Activated T-cell treated with anti-CD3 and anti-CD28 coated beads for 24 hours (primary cell): ENCODE measurements at places on chromosomes 6 and 20.

DNA sequence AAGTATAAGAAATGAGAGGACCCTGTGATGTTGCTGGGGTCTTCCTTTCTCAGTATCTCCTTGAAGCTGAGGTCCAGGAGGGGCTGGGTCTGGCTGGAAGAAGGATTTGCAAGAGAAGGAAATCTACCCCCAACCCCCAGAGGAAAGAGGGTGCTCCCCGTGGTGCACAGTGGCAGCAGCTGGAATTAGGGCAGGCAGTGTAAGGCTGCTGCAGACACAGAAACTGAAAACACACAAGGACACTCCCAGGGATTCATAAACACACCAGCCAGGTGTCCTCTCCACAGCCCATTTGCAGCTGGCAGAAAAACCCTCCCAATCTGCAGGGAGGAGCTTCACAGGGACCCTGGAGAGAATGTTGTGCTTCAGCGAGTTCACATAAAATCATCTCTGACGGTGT is 297.2 kb downstream of the CDH26 start:
- no peak for DNase-seq

GRCh38 chr20:47988676-47989075 is 203.4 kb upstream of the SULF2 start:
- no peak for DNase-seq

GRCh38 chr20:3247638-3248037 is 8.6 kb upstream of the SLC4A11 start:
- no peak for DNase-seq

GRCh38 chr6:71523548-71523947 is 234.9 kb downstream of the OGFRL1 start:
- no peak for DNase-seq

- no peak for DNase-seq
These were observed 67.2 kb upstream of the LAMP5 start for GRCh38 chr20:9447182-9447581.

DNA sequence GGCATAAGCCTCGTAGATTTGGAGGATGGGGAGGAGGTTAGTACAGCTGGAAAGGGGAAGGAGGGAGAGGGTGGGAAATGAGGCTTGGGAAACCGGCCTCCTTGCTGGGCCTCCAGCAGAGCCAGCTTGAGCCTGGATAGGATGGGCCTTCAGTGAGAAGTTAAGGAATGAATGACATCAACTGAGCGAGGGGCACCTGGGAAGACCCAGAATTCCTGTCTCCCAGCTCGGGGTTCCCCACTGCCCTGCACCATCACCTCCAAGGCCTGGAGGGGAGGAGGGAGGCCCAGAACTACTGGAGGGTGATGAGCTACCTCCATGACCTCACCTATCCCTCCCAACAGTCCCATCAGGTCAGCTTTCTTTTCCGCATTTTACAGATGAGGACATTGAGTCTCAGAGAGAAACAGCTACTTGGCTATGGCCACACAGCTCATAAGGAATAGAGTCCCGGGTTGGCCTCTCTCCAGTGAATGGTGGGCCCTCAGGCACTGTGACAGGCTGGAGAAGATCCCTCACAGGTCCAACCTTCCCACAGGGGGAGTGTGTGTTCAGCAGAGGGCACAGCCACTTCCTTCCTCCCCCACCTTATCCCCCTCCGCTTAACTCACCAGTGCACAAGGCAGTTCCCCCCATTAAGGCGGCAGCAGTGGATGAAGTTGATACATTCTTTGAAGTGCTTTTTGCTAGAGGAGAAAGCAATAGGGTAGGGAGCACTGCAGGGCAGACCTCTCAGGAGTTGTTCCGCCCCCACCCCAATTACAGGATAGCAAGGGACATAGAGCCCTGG is 6.8 kb downstream of the DUSP15 start:
- DNase-seq = no peak

- no peak for DNase-seq
These were observed 243.5 kb downstream of the CDKAL1 start for GRCh38 chr6:20777801-20778200.

GRCh38 chr6:47151232-47151898 is 109.2 kb upstream of the ADGRF1 start:
- DNase-seq = no peak

DNA sequence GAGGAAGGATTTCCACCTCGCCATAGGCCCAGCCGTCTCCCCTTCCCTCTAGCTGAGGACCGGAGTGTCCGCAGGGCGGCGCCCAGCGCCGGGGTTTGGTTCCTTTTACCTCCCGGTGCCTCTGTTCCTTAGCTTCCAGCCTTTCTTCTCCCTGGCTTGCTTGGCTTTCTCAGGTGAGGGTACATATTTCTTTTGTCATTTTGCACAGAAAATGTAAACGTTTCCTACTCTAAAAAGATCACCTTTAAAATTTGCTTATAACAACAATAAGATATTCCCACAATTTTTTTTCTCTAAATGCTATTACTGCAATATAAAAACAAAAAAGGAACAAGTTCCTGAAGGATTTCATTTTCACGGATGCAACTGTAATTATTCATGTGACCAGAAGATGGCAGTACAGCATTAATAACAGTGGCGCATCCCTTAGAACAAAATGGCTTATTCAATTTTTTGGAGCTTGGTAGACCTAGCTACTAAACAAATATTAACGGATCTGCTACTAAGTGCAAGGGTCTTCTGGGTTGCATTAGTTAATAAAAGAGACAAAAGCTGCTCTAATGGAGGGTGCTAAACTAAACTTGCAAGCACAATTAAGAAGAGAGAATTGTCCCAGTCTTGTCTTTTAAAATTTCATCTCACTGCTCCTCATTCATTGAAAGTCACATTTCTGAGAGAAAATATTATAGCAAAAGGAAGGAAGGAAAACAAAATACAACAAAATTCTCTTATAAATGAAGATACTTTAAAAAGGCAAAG is 172.9 kb downstream of the ADGRG6 start:
- DNase-seq = no peak

DNA sequence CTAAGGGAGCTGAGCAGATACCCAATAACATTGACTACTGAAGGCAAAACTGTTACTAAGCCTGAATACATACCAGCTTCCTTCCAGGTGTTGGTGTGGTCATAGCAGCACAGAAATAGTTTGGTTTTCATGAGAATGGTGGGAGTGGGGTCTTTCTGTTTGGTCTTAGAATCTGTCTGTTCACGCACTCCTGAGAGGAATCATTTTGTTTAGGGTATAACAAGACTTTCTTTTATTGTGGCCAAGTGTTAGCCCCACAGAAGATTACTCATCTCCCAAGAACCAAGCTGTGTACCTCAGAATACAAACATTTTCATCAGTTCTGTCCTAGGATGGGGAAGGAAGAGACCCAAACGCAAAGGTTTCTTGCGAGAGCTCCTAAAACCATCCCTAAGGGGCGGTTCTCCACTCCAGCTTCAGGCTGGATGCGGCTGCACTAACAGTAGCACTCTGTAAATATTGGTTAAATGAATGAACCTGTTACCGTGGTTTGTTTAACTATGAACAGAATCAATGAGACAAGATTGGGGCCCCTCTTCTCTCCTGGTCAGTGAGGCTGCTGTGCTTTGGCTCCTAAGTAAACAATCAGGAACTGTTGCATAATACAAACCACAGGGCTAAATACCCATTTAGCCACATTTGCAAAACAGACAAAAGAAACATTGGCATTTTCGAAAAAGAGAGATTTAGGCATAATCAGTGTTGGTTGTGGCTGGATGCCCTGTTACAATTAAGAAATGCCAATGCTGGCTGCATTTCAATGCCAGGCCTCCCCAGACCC is 44.9 kb downstream of the SNAP25 start:
- DNase-seq = no peak

GRCh38 chr6:31478186-31478950 is 19.6 kb upstream of the MICB start:
- DNase-seq = no peak

GRCh38 chr20:35065181-35065580 is 27.4 kb downstream of the TRPC4AP start:
- DNase-seq = no peak

DNA sequence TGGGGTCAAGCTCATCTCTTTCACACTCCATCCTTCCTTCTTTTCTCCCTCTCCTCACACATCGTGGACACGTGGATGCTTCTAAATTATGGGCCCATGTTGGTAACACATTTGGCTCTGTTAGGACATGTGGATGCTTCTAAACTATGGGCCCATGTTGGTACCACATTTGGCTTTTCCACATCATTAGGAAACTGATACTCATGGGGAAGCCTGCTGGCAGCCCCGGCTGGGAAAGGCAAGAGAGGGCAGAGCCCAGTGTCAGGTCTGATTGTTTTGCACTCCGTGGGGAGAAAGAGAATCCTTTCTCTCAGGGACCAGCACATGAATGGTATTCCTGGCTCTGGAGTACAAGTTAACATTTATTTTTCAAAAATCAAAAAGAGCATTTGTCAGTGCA is 4.0 kb upstream of the CST1 start:
- DNase-seq = no peak

- no peak for DNase-seq
These were observed 195.0 kb downstream of the KHDC1L start for GRCh38 chr6:73030257-73030656.

DNA sequence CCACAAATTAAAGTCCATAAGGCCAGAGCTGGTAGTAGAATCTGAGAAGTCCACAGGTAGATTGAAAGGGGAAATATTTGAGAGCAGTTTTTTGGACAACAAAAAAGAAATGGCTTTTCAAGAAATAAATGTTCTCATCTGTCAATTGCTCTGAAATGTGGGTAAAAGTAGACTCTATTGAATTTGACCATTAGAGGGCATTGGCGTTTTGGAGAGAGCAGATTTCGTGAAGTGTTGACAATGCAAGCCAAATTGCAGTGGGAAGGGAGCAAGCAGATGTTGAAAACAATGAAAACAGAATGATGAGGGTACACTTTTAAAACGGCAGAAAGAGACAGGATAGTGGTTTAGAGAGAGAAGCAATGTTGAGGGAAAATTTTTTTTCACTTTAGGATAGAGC is 149.1 kb upstream of the FAM83B start:
- DNase-seq = no peak

DNA sequence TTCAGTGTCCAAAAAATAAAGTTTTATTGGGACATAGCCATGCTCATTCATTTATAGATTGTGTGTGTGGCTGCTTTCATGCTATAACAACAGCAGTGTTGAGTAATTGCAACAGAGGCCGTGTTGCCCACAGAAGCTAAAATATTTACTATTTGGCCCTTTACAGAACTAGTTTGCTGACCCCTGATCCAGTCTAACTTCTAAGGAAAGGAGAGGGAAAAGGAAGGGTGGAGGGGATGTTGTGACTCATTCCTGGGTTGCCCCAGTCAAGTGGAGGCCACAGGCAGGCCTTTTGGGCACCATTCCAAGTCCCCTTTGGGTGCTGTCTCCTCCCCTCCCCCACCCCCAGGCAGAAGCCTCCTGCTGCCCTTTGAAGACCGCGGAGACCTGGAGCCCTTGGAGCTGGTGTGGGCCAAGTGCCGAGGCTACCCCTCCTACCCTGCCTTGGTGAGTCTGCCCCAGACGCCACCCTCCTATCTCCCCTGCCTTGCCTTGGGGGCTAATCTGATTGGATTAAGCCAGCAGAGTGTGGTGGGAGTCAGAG is 28.4 kb downstream of the BRPF3 start:
- DNase-seq = no peak

DNA sequence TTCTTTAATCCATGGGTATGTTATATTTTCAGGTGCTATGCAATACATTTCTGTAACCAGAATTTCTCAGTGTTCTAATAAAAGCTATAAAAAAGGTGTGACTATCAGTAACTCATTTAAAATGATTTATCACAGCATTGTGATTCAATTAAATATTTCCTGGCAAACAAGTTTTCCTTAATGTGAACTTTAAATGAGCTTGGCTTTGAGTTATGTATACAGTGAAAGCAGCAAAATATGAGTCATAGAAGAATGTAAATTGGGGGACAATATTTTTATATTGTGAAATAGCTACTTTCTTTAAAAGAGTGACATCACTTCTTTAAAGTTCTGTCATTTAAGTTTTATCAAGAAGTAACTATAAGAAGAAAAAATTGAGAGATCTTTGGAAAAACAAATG is 484.9 kb upstream of the MAN1A1 start:
- no peak for DNase-seq

- no peak for DNase-seq
These were observed 16.1 kb downstream of the TP53INP2 start for GRCh38 chr20:34720266-34720665.

DNA sequence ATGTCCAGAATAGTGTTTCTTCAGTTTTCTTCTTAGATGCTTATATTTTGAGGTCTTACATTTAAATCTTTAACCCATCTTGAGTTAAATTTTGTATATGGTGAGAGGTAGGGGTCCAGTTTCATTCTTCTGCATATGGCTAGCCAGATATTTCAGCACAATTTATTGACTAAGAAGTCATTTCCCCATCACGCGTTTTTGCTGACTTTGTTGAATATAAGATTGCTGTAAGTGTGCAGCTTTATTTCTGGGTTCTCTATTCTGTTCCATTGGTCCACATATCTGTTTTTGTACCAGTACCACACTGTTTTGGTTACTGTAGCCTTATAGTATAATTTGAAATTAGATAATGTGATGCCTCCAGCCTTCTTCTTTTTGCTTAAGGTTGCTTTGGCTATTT is 179.6 kb downstream of the AKAP7 start:
- DNase-seq = no peak

GRCh38 chr6:18076231-18076630 is 46.2 kb downstream of the NHLRC1 start:
- DNase-seq = no peak

GRCh38 chr20:19254956-19255355 is 42.5 kb downstream of the SLC24A3 start:
- DNase-seq = no peak

DNA sequence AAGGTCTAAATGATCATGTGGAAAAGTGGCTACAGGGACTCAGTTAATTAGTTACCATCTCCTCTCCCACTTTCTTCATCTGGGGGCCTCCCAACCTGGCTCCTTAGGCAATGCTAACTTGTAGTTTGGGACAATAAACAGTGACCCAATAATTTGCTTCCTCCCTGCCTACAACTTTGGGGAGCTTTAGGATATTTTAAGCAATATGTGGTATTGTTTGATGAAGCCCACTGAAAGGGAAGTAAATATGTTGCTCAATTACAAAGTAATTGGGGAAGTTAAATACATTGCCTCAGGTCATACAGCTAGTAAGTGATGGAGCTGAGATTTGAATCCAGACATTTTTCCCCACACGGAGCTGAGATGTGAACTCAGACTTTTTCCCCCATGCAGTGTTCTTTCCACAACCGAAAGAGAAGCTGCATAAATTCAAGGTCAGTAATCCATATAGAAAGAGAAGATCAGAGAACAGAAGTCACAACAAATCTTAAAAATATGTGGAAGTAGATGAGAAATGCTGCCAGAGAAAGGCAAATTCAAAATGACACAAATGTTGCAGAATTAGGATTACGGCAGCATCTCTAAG is 26.6 kb downstream of the ZHX3 start:
- no peak for DNase-seq

DNA sequence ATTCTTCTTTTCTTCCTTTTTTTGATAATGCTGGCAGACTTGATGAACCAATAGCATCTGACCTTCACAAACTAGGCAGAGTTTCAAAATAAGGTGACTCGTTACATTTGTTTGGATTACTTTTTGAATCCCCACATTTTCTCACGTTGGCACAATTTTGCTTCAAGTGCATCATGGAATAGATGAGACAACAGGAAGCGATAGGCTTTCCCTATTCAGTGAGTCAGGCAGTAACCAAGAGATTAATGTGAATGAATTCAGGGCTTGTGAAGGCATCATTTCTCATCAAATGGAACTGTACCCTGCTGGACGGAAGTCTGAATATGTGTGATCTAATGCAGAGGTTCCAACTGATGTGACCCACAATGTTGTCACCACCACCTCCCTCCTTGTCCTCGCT is 10.7 kb downstream of the RFPL4B start:
- no peak for DNase-seq
